ENCODE measurements at places on chromosomes 5 and 9.
A peak's percentile ranks its signal among the peaks of the same experiment; 100 is the strongest.

DNA sequence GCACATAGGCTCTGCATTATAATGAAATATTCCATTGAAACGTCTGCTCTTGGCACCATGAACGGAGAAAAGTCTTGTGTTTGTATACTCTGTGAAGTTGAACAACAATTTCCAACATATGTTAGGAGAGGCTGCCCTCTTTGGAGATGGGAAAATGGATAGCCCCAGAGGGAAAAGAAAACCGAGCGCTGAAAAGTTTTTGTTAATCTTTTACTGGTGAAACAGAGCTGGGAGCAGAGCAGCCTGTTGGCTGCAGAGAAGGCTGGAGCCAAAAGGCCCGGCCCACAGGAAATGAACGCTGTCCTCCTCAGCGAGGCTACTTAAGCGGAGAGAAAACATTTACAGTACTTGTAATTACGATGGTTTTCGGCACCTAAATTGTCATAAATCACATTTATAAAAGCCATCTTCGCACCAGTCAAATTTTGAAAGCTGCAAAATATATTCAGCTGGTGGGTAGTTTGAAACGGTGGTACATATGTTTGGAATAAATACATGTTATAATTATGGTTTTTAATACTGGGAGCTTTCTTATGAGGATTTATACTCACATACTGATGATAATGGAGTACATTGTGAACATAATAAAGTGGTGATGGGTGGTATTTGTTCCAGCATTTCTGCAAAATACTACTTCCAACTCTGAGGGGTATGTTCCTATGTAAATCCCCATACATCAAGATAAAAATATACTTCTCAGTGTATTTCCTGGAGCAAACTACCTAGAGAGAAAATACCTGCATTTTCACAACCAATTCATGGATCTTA, 129.6 kb upstream of the CNTLN start:
- DNase-seq = peak; percentile 86

- DNase-seq = no peak
These were observed 483 bp downstream of the C9orf85 start for GRCh38 chr9:71911908-71912335.

GRCh38 chr5:171268700-171269620, 40.1 kb upstream of the TLX3 start:
- no peak for DNase-seq

DNA sequence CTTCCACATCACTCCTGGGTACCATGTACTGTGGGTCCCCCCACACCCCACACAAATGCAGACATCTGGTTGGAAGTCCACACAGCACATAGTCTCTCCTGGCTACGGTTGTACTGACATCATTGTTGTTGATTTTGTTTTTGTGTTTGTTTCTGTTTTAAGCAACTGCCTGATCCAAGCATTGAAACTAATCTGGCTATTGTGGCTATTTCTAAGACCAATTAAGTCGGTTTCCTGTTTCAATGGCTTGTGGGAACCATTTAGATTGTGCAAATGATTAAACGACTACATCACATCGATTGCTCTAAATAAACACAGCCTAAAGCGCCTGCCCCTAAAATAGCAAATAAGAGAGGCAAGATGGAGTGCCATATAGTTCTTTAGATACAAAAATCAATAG, 226.8 kb upstream of the IRX4 start:
- DNase-seq = no peak

GRCh38 chr5:4050203-4050602, 454.6 kb downstream of the IRX1 start:
- no peak for DNase-seq

DNA sequence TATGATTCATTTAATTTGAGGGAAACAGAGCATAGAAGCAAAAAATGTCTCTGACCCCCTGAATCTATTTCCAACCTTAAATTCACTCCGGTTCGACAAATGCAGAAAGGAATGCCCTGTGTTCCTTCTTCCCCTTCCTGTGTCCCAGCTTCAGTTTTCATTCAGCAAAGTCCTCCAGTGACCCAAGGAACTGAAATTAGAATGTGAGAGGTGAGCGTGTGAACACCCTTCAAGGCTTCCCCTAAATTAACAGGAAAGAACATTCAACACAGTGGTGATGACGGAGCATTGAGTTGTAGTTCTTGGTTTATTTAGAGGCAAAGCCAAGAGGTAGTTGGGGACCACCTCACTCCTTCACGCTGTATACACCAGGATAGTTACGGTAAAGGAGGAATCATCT, 97.6 kb upstream of the CTSL start:
- no peak for DNase-seq

DNA sequence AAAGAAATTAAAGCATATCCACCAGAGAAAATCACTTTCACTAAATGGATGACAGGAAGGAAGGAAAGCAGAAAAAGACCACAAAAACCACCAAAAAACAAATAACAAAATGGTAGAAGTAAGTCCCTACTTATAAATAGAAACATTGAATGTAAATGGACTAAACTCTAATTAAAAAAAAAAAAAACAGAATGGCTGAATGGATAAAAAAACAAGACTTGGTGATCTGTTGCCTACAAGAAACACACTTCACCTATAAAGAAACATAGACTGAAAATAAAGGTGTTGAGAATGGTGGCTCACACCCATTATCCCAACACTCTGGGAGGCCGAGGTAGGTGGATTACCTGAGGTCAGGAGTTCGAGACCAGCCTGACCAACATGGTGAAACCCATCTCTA, 122.9 kb downstream of the HMHB1 start:
- no peak for DNase-seq

GRCh38 chr5:40779561-40779960, 18.6 kb downstream of the PRKAA1 start:
- DNase-seq = no peak

- DNase-seq = no peak
These were observed 7.6 kb downstream of the LMX1B start for GRCh38 chr9:126621061-126621918.

- DNase-seq = peak; percentile 93
These were observed 71.6 kb upstream of the GALNT10 start for GRCh38 chr5:154118893-154119336.

- DNase-seq = no peak
These were observed 166.5 kb downstream of the RMI1 start for GRCh38 chr9:84146893-84147710.

GRCh38 chr5:76620166-76620565, 3.0 kb downstream of the F2RL2 start:
- DNase-seq = no peak

DNA sequence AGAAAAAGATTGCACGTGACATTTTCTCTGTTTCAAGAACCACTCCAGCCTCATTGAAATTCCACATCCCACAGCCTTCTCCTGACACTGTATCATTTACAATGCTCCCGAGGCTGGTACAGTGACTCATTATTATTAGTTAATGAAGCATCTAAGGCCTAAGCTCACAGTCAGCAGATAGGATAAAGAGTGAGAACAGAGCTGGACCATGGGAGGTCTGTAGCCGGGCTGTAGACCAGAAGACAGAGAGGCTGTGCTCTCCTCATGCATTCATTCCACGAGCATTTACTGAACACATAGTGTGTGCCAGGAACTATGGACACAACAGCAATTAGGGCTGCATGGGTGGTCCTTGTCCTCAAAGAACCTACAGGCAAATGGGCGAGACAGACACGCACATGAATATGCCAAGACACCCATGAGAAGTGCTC, 47.3 kb upstream of the GALNT10 start:
- no peak for DNase-seq

DNA sequence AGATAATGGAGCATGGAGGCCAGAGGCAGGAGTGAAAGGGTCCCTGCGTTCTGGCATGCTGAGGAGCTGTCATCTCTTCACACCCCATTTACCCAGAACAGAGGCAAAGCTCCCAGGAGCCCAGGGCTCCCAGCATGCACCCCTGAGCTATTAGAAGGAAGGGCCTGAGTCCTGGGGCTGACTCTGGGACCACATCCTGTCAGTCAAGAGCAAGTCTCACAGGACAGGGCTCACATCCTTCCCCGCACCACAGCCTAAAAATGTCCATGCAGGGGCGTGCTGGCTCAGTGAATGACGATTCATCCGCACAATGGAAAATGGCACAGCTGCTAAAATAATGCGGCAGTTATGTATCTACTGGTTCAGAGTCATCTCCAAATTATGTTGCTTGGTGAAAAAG, 31.4 kb downstream of the CAMK2A start:
- peak; percentile 23 for DNase-seq

- no peak for DNase-seq
These were observed 13.3 kb downstream of the UCK1 start for GRCh38 chr9:131517761-131518190.

DNA sequence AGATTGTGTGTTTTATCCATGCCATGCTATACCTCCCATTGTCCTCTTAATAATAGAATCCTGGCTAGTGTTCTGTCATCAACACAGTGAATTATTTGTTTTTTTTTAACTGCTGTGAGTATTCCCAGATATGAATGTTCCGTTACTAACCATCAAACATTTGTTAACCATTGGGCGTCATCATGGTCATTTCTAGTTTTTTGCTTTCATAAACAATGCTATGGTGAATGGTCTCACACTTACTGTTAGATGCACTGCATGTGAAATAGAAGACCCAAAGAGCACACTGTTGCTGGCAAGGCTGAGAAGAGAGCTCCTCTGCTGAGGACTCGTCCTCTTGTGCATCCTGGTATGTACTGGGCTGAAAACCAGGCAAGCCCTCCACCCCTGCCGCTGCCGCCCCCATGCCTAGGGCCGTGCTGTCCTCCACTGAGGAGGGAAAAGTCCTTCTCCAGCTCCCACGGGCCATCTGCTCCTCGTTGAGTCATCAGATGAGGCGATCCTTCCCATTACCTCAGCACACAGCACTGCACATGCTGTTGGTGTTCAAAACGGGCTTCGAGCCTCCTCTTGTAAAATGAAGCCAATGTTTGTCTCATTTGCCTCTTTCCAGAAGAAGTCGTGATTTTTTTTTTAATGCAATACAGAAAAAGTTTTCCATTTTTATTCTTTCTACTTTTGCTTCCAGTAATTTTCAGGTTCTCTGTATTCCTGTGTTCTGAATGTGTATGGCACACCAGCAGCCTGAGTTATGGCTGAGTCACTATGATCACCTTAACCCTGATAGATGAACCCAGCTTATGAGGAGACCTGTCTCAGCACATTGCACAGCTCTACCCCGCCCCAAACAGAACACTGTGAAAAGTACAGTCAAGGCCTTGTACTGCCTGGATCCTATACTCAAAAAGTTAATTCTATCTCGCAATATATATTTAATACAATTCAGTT, 219.0 kb downstream of the AOPEP start:
- DNase-seq = peak; percentile 79

GRCh38 chr5:168710706-168711105, 131.5 kb upstream of the PANK3 start:
- DNase-seq = no peak

GRCh38 chr9:33698267-33698666, 97.1 kb upstream of the PRSS3 start:
- DNase-seq = no peak

Measured in kidney glomerular epithelial cell (primary cell).